ENCODE measurements at places on chromosomes 2 and 18.

DNA sequence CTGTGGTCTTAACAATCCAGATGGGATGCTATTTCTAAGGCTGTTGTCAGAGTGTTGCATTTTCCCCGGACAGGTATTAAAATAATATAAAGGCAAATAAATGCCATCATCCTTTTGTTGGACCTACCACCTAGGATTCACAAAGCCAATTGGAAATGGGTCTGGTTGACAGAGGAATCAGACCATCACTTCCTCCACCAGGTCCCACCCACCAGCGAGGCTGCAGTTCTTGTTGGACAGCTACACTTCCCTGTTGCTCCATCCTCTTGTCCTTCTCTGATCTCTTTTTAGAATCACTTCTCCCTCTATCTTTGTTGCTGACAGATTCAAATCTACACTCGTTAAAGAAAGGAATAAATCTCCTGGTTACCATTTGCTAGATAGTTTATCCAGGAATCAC is 1.1 kb downstream of the TMEM169 start:
- DNase-seq: peak; percentile 35

DNA sequence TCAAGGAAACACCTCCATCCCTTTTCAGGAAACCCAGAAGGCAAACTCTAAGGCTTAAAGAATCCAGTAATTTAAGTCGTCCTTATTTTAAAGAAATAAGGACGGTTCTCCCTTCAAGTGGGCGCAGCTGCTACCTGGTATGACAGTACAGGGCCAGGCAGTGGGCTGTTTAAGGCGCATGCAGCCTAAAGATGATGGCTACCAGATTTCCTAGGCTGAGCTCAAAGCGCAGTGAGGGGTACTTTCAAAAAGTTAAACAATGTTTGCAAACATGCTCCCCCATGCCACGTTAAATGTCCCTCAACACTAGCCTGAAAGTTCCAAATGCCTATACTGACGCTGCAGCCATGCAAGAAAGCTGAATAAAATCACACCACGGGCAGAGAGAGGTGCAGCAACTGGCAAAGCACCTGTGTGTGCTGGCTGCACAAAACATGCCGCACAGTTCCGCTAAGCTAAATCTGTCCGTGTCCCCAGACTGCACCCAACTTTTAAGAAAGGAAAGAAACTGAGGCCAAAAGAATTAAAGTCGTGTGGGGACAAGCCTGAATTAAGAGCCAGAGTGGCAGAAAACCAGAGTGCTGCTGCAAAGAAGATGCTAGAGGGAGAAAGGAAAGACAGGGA is 583 bp downstream of the HIBCH start:
- peak; percentile 34 for DNase-seq

DNA sequence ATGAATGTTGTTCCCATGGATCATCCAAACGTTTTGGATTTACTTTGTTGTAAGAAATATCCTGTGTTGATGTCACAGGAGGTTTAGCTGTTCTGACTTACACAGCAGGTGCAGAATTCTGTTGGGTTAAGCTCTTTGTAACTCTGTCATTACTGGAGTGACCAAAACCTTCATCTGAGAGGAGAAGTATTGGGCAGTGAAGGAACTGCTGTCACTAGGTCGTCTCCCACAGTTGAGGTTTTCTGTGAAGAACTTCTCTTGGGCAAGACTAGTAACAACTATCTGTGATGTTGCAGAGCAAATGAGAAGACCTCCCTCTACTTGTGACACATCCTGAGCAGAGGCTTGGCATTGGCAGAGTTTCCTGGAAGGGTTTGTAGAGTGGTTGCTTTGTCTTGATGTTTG is 2.9 kb downstream of the SPTBN1 start:
- no peak for DNase-seq

DNA sequence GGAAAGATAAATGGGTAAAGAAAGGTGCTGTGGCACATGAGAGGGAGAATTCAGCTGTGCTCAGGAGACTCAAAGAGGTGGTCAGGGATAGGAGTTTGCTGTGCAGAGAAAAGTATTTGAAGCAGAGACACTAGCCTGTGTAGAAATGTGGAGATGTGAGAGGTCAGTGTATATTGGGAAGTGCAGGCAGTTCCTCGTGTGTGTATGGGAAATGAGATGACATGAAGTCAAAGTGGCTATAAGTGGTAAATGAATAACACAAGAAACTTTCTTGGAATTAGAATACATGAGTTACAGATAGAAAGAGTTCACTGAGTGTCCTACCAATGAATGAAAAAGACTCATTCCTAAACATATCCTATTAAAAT is 11.6 kb downstream of the MAP3K20 start:
- DNase-seq: no peak

GRCh38 chr2:121211251-121211650 is 73.8 kb downstream of the TFCP2L1 start:
- DNase-seq: no peak

GRCh38 chr2:215746226-215746886 is 267.0 kb downstream of the MREG start:
- DNase-seq: peak; percentile 63

- no peak for DNase-seq
Observed at GRCh38 chr2:208255557-208256106, 761 bp upstream of the IDH1 start.

GRCh38 chr2:101175991-101176390 is 24.8 kb upstream of the TBC1D8 start:
- no peak for DNase-seq

GRCh38 chr18:25248755-25249154 is 103.2 kb downstream of the ZNF521 start:
- DNase-seq: no peak

GRCh38 chr2:185645529-185645928 is 93.1 kb upstream of the FSIP2 start:
- no peak for DNase-seq

GRCh38 chr2:112811841-112812306 is 24.7 kb downstream of the IL1B start:
- DNase-seq: peak; percentile 45

DNA sequence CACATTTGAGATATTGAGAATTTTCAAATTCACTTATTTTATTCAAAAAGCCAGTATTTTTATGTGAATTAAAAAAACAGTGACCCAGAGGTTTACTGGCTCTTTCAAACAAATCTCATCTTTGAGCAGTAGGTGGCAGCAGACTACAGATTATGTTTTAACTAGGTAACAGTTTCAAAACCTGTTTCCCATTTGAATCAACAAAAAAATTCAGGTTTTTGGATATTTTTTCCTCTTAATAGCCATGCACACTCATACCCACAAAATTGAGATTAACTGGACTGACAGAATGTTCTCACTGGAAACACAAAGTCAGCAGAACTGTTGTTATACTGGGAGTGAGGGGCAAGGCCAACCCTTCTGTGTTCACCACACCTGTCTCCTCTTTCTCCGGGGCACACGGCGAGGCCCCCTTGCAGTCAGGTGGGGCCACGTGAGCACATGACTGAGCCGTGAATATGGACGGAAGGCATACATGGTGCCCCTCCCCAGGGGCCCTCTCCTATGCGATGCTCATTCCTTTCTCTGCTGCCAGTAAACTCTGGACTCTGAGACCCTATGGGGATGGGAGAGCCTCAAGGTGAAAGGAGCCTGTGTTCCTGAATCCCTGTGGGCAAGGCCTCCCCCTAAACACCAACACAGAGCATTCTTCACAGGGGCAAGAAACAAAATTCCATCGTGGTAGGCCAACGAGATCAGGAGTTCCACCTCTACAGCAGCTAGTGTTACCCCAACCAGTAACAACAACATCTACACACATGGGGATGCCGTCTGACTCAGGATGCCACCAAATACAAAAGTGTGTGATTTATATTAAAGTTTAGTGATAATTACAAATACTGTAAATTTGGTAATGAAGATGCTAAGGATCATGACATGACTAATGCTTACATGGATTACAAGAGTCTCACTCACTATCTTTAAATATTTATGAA is 80.4 kb downstream of the LPIN2 start:
- DNase-seq: peak; percentile 50

DNA sequence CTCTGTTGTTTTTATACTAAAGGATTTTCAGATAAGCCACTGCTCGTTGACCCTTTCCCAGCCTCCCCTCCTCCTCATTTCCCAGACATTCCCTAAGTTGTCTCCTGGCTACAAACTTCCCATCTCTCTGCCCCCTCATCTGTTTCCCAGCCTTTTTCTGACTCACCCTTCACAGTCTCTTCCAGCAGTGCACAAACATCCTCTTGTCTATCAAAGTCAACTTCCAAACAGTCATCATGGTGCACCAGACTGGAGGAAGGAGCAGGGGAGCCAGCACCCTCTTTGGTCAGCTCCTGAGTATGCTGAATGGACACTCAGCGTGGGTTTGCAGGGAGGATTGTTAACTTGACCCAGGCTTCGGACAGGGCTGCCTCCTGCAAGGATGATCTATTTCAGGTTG is 26.6 kb upstream of the SPRED2 start:
- no peak for DNase-seq

GRCh38 chr2:191462370-191462769 is 215.6 kb upstream of the NABP1 start:
- DNase-seq: no peak

DNA sequence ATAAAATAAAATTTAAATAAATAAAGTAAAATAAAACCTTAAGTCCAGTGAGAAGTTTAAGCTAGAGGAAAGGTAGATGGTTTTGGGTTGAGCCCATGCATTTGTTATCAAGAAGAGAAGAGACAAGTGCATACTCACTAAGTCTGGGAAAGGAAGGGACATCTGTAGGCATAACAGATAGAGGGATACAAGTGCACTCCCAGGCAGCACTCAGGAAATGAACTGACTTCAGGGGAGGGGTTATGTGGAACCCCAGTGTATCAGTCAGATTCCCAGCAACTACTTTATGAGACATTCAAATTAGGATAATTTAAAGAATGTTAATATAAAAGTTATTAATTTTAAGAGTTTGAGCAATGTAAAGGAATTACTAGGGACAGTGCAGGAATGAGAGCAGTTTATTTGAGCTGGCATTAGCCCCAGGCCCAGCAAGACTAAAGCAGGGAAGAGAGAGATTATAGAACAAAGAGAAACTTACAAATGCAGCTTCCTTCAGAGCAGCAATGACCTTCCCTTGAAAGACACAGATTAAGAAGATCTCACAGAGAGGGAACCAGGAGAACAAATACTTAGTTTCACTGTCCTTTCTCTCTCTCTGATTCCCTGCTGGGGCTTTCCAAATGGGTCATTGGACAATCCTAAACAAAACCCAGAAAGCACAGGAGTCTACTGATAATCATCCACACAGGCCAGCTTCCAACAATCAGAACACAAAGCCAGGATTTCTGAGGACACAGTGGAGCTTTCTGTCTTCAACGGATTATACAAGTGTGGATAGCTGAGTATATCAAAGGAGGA is 109.7 kb downstream of the ERBB4 start:
- DNase-seq: no peak

- no peak for DNase-seq
Observed at GRCh38 chr2:190528521-190529001, 6.0 kb downstream of the NEMP2 start.

GRCh38 chr2:126368758-126369157 is 287.2 kb upstream of the GYPC start:
- DNase-seq: no peak

DNA sequence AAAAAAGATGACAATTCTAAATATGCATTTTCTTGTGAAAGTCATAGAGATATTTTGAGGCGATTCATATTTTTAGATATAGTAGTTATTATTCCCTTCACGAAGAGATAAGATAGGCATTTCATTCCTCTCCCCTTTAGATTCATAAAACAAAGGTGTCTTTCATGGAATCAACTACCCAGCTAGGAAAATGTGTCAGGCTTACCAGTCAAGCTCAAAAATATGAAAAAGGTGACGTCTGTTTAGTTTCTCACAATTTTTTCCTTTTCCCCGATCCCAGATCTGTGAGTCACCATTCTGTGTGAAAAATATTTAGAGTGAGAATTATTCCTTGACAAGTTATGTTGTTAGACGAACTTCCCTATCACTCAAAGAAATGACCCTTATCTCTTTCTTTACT is 95.4 kb upstream of the FN1 start:
- no peak for DNase-seq

DNA sequence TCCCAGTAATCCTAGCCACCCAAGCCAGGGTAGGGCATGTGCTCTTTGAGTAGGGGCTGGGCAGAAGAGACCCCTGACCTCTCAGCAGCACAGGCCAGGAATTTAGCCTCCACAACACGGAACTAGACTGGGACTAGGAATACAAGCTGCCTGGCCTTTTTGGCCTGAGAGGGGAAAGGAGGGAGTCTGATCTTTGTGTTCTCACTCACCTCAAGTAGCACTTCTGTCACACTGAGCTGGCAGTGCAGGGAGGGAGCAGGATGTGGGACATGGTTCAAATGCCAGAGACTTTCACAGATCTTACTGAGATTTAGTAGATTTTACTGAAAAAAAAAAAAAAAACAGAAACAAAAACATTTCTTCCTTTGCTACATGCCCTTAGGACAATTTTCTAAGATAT is 395.2 kb downstream of the CMPK2 start:
- DNase-seq: no peak

GRCh38 chr2:26692897-26693849 is 651 bp downstream of the KCNK3 start:
- DNase-seq: peak; percentile 31

- DNase-seq: no peak
Observed at GRCh38 chr2:5592916-5593315, 99.3 kb upstream of the SOX11 start.

GRCh38 chr2:72026819-72027425 is 120.7 kb downstream of the CYP26B1 start:
- DNase-seq: no peak

GRCh38 chr2:84865181-84865783 is 15.6 kb downstream of the TRABD2A start:
- no peak for DNase-seq

DNA sequence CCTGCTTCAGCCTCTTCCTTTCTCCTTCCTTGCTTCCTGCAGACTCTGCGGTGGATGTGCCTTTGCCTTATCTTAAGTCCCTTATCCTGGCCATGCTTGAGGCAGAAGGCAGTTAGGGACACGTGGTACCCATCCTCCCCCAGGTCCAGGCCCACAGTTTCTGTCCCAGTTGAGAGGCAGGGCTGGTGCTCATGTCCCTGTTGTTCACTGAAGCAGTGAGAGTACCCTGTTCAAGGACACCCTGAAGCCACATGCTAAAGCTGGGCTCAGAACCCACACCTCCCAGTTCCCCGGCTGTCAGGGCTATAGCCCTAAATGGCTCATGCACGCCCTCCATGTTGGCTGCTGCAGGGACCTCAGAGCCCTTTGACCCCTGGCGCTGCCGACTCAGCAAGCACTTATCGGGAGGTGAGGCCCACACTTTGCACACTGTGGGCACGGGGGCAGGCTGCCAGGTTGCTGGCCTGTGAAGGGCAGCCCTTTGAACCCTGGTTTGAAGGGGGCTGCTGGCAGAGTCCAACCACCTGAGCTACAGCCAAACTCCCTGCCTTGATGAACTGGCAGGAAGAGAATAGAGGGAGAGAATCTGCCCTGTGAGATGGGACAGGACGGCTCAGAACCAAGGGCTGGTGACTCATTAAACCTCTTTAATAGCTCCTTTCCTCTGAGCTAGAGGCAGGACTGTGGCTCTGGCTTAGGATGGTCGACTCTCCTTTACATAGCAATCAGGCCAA is 6.3 kb downstream of the KHK start:
- DNase-seq: no peak

- DNase-seq: no peak
Observed at GRCh38 chr2:168200930-168201583, 46.3 kb downstream of the STK39 start.

GRCh38 chr2:202909394-202910192 is 1.9 kb downstream of the WDR12 start:
- DNase-seq: no peak

- peak; percentile 84 for DNase-seq
Observed at GRCh38 chr2:71548646-71549425, 95.5 kb downstream of the DYSF start.

GRCh38 chr2:216758256-216759155 is 63.2 kb upstream of the IGFBP5 start:
- no peak for DNase-seq
